CD8-positive, alpha-beta T cell (primary cell): ENCODE measurements at places on chromosomes 16 and 17.
A peak's percentile ranks its signal among the peaks of the same experiment; 100 is the strongest.

DNA sequence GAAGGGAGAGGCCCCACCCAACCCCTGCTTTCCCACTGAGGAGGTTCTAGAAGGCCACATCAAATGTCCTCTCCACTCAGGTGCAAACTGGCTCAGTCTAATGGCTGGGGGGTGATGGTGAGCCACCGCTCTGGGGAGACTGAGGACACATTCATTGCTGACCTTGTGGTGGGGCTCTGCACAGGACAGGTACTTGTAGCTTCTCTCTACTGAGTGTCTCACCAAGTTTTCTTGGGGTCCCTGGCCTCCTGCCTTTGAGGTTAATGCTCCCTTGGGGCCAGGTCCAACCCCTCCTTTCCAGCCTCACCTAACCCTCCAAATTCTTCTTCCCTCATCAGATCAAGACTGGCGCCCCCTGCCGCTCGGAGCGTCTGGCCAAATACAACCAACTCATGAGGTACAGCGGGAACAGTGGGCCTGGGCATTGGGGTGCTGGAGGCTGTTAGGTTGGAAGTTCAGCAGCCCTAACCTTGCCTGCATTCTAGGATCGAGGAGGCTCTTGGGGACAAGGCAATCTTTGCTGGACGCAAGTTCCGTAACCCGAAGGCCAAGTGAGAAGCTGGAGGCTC is 5.7 kb downstream of the ENO3 start:
- peak; percentile 49 for DNase-seq

DNA sequence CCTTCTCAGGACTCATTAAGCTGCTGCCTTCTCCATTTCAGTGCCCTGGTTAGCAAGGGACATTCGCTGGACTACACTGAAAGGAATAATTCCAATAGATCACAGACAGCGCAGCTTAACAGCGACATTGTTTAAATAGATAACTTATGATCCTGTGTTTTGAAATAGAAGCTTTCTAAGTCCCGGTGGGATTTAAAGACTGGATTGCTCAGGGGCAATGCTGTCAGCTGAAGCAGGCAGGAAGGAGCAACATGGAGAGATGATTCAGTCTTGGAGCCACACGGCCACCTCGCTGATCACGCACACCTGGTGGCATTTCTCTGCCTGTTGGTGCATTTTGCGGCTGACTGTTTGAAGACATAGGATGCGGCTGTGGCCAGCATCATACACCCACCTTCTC is 292.0 kb downstream of the FOXL1 start:
- no peak for DNase-seq

DNA sequence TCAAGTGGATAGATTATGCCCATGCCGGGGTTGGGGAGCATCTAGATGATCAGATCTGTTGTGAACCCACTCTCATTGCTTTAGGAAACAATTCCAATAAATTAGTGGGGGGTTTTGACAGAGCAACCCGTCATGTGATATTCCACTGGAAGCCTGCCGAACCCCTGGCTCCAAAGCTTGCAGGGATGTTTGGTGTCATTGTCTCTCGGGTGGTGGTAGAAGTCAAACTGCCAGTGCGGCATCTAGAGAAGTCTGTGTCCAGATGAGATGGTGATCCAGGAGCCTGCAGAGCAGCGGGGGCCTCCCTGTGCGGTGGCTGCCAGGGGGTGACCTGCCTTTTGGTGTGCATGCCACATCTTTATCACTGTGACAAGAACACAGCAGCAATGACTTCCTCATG is 91.7 kb downstream of the SHISA6 start:
- DNase-seq = no peak

GRCh38 chr16:57089406-57089805 is 3.0 kb upstream of the CPNE2 start:
- no peak for DNase-seq

DNA sequence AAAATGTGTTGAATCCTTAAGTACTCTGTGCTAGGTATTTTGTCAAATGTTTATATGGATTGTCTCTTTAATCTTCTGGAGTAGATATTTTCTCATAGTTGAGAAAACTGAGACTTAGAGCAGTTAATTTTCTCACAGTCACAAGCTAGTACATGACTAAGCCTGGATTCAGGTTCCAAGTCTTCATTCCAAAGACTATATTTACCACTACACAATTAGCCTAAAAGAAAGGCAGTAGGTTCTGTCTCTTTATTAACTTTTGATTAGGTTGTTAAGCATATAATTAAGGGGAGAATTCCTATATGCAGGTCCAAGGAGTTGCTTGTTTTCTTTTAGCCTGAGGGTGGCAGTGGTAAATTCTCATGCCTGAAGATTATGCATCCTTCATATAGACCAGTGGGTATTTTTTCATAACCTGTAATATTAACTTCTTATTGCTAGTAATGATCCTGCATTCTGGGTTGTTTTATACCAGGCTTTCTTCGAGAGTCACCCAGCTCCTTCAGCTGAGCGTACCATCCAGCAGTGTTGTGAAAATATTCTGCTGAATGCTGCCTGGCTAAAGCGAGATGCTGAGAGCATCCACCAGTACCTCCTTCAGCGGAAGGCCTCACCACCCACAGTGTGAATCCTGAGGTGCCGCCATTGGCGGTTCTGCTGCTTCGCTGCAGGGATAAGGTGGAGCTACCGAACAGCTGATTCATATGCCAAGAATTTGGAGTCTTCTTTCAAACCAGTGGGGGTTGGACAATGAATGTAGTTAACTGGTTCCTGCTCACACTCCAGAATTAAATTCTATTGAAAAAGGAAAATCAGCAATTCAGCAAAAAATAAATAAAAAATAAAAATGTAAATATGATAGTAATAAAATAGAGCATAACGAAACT is 28.2 kb upstream of the KPNB1 start:
- DNase-seq = no peak

DNA sequence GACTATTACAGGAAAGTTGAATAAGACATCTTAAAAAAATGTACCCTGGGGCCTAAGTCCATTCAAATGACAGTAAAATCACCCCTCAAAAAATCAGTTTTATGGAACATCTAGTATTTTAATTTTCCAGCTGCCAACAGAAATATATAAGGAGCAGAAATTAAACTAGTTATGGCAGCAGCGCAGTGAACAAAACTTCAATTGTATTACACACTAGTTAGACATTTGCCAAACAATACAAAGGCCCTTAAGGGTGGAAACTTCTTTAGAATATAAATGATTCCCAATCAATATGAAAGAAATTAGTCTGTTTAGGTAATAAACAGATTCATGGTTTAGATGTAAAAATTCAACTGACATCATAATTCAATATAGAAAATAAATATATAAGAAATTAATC is 18.1 kb upstream of the RFFL start:
- DNase-seq = no peak

DNA sequence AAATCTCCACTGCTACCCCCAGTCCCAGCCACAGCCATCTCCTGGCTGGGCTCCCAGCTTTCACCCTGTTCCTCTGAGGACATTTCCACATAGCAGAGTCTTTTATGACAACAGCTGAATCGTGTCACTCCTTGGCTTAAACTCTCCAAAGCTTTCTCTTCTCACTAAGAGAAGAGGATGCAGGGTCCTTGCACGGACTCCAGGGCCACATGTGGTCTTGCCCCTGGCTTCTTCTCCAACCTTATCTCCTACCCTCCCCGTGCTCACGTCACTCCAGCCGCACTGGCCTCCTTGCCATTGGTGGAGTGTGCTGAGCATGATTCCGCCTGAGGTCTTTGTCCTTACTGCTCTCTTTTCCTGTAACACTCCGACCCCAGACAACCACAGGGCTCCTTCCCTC is 39.9 kb upstream of the CCDC182 start:
- DNase-seq = no peak

GRCh38 chr17:61416540-61417363 is 17.1 kb downstream of the TBX2 start:
- no peak for DNase-seq

- DNase-seq = no peak
These were observed 23.4 kb downstream of the LPCAT2 start for GRCh38 chr16:55532227-55532626.

DNA sequence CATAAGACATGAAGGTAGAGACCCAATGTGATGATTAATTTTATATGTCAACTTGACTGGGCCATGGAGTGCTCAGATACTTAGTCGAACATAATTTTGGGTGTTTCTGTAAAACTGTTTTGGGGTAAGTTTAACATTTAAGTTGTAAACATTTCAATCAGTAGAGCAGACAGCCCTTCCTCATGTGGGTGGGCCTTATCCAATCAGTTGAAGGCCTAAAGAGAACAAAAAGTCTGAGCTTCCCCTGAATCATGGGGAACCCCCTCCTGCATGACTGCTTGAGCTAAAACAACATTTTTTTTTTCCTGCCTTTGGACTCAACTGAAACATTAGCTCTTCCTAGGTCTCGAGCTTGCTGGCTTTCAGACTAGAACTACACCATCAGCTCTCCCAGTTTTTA is 327.3 kb upstream of the SOX9 start:
- no peak for DNase-seq

GRCh38 chr17:64392300-64392699 is 1.6 kb upstream of the PECAM1 start:
- no peak for DNase-seq

DNA sequence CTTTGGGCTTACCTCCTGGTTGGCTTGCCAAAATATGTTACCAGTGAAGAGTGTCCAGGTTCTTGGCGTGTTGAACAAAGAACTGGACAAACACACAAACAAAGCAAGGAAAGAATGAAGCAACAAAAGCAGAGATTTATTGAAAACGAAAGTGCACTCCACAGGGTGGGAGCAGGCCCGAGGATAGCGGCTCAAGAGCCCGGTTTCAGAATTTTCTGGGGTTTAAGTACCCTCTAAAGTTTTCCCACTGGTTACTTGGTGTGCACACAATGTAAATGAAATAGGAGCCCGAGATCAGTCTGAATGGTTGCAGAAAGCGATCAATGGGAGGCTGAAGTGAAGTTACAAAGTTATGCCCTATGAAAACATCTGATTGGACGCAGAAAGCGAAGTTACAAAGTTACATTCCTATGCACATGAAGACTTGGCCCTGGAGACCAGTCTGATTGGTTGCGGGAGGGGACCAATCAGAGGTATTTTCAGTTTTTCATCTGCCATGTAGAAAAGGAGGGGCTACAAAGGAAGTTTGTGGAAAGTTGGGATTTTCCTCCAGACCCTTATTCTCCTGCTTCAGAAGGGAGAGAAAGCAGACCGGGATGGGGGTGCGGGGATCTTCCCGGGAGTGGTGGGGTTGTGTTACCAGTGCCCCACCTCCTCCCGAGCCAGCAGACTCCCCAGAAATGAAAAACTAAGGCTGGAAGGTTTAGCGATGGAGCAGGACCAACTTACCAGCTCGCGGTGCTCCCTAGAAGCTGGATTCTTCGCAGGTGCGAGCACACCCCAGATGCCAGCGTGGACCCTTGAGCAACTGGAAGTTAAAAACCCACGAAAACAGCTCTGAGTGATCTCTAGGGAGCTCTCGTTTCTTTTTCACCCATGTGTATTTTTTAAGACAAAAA is at the start of gene SLFN12:
TSS of gene SLFN12 (minus strand) at position 325 of the 899 bp plus-strand sequence. CDS start 9,472 bp downstream, outside the sequence.
- peak; percentile 87 for DNase-seq

DNA sequence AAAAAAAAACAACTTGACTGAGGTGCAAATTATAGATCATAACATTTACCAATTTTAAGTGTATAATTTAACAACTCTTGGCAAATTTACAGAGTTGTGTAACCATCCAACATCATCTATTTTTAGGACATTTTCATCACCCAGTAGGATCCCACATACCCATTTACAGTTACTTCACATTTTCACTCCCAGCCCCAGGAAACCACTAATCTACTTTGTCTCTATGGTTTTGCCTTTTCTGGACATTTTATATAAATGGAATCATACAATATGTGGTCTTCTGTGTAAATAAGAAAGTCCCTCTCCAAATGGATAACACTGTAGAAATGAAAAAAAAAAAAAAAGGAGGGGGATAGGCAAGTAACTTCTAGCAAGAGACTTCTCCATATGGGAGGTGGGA is 26.1 kb upstream of the XYLT1 start:
- DNase-seq = no peak

GRCh38 chr17:29061036-29061435 is 18.1 kb downstream of the PIPOX start:
- no peak for DNase-seq

DNA sequence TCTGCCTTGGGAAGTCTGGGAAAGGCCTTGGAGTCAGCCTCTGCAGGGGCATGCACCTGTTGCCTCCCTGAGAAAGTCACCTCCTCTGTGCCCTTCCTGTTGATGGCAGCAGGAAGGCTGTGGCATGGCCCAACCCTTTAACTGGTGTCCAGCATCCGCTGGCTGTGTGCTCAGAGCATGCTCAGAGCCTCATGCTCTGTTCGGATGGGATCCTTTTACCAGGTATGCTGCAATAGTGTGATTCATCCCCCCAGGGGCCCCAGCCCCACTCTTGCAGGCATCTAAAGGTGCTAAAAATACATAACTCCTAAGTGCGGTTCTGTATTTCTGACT is 24.9 kb downstream of the KLHL36 start:
- DNase-seq = no peak

GRCh38 chr16:78240459-78241222 is 141.2 kb downstream of the WWOX start:
- no peak for DNase-seq

GRCh38 chr17:66548158-66548557 is 245.7 kb downstream of the PRKCA start:
- peak; percentile 51 for DNase-seq

DNA sequence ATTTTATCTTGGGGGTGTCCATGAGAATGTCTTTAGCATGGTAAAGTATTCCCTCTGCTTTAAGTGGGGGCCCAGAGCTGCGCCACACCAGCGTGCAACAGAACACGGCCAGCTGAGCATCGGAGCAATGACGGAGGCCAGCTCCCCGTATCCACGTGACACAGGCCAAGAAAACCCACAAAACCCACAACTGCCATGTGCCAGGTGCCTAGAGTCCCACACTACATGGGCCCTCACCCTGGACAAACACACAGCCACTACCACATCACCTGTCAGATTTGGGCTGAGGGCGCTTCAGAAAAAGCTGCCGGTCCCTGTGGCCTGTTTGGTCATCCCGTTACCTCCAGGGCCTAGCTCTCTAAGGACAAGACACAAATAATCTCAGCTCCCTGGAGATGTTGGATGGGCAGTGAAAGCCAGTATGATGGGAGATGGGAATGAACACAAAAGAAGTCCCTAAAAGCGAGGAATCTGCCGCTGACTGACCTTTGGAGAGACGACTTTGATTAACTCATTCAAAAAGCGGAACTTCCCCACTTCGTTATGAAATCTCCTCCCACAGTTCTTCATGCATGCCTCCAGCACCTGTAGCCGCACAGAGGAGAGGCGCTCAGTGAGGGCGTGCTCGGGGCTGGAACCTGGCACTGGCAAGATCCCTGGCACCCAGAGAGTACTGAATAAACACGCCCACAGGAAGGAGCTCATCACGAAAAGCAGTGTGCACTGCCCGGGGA is 17.1 kb downstream of the GGA3 start:
- DNase-seq = no peak
